ENCODE measurements at places on chromosomes 6 and 20.

DNA sequence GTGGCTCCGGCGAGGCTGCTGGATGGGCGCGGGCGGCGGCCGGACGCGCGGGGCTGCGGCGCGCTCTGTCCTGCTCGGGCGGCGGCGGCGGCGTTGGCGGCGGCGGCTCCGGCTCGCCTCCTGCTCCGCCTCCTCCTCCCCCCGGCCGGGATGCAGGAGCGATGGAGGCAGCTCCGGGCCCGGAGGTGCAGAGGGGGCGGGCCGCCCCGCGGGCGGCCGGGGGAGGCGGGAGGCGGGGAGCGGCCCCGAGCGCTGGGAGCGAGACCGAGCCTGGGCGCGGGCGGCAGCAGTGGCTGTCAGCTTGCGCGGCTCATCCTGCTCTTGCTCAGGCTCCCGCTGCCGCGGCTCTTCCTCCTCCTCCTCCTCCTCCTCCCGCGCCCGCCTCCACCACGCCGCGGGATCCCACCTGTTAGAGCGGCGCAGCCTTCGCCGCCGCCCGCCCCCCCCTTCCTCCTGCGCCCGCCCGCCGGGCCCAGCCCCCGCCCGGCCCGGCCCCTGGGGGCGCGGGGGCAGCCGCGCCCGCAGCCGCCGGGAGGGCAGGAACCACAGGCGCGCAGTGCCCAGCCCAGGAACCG lies at the start of gene NOL4L:
TSS of gene NOL4L (minus strand) at position 323 of the 575 bp plus-strand sequence. CDS start 443 bp downstream, outside the sequence.
- peak; percentile 34 for DNase-seq

DNA sequence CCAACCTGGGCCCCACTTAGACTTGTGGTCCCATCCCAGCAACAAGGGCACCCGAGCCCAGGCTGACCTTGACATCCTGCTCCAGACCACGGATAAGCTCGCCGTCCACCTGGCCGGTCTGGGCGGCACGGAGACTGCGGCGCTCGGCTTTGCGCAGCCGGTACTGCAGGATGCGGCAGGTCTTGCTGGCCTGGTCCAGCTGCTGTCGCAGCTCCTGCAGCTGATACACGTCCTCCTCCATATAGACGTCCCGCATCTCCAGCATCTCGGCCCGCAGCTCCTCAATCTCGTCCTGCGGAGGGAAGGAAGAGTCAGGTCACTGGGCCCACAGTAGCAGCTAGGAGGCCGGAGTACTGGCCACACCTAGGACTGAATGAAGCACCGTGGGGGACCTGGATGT lies 36.8 kb upstream of the TLDC2 start:
- no peak for DNase-seq

DNA sequence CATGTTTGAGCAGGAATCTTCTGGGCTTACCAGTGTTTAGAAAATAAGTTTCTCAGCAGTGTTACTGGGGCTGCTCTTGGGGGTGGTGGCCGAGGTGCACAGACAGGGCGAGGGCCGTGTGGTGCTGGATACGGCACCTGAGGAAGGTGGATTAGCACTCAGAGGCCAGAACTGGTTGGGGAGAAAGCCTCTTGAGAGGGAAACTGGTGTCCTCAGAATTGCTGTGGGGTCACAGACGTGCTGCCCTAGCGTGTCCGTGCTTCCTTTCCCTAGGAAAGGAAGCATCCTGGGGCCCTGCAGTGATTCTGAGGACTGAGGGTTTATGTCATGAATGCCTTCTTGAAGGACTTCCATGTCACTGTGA lies 32.1 kb upstream of the SLC22A1 start:
- DNase-seq = no peak

DNA sequence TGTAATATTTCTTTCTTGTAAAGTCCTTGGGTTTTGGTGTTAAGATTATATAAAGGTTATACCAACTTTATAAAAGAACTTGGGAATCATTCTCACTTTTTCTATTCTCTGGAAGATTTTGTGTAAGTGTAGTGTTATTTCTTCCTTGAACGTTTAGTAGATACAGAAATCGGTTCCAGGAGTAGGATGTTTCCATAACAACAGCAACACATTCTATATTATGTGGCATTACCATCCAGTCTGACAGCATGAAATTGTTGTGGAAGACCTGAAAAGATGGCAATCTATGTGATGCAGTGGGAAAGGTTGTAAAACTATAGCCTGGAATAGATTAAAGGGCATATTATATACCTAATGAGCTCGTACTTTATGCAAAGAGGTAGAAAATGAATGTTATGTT lies 13.8 kb downstream of the ECT2L start:
- no peak for DNase-seq

DNA sequence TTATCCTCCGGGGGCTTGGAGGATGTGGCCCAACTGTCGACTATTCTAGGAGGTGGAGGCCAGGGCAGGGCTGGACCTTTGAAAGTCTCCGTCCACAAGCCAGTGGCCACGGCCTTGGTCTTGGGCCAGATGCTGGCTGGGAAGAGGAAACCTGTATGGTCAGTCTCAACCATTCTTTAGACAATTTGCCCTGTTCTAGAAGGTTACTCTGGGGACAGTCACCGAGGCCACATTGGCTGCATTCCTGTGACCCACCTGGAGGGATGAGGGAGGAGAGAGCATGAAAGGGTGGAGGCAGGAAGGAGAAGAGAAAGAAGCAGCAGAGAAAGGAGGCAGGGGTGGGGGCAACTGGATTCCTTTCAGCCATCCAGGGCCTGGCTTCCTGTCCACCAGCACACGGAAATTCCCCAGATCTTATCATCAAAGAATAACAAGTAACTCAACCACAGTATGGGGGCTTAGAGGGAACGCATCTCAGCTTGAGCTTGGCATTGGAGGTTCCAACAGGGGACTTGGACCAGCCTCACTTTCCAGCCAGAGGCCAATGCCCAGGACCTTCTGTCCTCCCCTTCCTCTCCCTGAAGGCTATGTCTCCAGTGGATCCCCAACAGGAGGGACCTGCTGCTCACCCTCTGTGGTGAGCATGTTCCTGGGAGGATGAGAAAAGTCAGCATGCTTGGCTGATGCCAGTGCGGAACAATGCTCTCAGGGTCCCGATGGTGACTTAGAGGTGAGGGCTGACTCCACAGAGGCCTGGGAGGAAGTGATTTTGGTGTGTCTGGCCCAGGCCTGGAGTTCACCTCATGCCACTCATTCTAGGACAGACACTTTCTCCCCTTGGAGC lies 30.4 kb downstream of the TGM2 start:
- DNase-seq = no peak

- DNase-seq = no peak
These were observed 7.9 kb downstream of the ZNF334 start for GRCh38 chr20:46505506-46505905.

- no peak for DNase-seq
These were observed 45.4 kb downstream of the AKAP12 start for GRCh38 chr6:151285122-151285521.

- DNase-seq = no peak
These were observed 11.3 kb downstream of the FAXC start for GRCh38 chr6:99338188-99338587.

DNA sequence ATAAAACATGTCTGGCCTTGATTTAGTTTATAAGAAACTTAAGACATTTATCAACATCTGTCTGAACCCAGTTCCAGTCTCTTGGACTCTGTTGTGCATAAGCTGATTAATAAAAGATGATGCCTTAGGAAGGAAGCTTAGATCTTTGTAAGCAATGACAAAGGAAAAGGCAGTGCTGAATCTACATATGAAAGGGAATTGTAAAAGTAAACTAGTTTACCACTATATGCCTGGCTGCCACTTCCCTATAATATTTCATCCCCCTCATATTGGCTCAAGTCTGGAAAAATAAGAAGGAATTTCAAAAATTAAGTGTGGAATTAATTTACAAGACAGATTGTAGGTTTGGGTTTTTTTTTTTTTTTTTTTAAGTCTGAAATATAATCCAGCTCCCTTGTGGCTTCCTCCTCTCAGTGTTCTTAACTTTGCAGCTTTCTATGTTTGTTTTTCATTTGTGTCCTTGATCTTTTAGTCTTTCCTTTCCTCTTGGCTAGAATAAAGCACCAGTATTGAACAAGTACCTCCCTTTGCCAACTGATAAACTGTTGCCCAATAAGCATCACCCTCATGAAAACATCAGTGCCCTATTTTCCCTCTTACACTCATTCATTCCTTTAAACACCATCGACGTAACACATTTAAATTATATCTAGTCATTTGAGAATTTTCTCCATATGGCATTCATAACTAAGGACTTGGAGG lies 146.7 kb upstream of the TBX18 start:
- no peak for DNase-seq

DNA sequence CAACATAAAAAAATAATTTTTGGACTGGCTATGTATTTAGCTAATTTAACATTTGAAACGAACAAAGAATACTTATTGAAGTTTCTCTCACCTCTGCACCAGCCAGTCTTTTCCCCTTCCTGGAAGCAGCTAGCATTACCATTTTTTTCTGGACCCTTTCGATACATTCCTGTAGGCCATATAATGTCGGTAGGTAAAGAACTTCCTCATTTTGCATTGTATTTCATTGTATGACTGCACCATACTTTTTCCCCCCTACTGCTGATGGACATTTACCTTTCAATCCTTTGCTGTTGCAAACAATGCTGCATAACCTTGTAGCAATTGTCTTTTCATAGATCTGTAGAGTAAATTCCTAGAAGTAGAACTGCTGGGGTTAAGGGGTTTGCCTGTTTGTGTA lies 17.6 kb downstream of the CBFA2T2 start:
- no peak for DNase-seq

- DNase-seq = no peak
These were observed 195.6 kb downstream of the SCP2D1 start for GRCh38 chr20:19009081-19009688.

Measured in T-helper 9 cell (primary cell).